ENCODE measurements at places on chromosomes 13 and 19. TPM values are rescaled to one million over a fixed set of nuclear protein-coding genes. Genes with fewer than 3 reads are reported as not detected.

DNA sequence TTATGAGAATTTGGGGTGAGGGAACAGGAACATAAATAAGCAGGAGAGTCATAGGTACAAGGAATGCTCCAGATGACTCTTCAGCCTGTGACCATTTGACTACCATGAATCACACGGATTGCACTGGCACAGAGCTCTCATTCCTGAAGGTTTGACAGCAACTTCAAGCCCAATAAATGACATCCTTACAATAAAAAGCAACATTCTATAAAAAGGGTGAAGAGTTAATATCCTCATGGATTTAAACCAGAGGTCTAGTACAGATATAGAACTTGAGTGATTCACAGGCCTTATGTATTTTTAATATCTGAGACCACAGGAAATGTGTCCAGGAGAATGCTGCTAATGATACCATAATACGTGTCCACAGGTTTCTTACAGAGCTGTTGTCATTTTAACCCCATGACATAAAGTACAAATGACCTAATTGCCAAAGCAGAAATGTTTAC lies 158.1 kb downstream of the IRS2 start:
- DNase-seq = no peak

- DNase-seq = no peak
These were observed 138.2 kb downstream of the CRYL1 start for GRCh38 chr13:20387441-20387971.

GRCh38 chr19:46844067-46844489 lies 6.6 kb downstream of the AP2S1 start:
- DNase-seq = peak; percentile 3

DNA sequence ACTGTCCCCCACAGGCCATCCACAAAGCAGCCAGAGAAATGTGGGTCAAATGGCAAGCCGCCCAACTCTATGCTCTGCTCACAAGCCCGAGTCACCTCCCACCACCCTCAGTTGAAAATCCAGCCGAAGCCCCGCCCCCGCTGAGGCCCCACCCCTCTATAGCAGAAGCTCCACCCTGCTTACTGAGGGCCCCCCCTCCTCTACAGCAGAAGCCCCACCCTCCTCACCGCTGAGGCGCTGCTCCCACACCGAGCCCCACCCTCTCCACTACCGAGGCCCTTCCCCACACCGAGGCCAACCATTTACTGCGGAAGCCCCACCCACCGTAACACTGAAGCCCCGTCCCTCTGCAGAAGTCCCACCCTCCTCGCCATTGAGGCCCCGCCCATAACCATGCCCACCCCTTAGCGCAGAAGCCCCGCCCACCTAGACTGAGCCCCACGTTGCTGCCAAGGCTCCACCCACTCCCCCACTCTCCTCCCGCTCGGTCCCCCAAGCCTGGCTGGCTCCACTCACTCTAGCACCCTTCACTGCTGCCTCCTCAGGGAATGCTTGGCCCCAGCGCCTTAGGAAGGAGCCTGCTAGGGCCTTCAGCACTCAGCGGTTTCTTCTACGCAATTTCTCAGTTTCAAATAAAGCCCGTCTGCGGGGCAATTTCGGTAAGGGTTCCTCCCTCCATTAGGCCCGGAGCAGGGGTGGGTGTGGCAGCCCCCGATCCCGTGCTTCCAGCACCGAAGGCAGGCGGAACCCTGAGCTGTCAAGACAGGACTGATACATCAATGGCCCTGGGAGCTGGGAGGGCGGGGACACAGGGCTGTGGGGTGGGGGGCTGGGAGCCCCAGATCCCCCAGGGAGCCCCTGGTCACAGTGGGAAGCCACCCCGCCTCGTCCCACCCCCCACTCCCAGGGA lies 9.0 kb upstream of the MYDGF start:
- peak; percentile 30 for DNase-seq

DNA sequence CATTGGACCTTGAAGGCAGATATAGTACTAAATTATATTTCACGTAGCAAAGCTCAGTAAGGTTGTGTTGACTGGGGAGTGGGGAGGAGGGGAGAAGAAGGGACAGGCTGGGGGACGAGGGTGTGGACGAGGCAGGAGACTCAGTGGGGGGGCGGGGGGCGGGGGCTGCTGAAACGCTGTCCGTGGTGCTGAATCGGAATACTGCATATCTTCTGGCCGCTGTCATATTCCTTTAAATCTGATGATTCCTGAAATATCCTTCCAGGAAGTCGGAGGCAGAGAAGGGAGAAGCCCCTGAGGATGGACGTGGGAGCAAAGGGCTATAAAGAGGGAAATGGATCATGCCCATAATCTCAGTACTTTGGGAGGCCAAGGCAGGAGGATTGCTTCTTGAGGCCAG lies 34.7 kb upstream of the CASP14 start:
- DNase-seq = no peak

DNA sequence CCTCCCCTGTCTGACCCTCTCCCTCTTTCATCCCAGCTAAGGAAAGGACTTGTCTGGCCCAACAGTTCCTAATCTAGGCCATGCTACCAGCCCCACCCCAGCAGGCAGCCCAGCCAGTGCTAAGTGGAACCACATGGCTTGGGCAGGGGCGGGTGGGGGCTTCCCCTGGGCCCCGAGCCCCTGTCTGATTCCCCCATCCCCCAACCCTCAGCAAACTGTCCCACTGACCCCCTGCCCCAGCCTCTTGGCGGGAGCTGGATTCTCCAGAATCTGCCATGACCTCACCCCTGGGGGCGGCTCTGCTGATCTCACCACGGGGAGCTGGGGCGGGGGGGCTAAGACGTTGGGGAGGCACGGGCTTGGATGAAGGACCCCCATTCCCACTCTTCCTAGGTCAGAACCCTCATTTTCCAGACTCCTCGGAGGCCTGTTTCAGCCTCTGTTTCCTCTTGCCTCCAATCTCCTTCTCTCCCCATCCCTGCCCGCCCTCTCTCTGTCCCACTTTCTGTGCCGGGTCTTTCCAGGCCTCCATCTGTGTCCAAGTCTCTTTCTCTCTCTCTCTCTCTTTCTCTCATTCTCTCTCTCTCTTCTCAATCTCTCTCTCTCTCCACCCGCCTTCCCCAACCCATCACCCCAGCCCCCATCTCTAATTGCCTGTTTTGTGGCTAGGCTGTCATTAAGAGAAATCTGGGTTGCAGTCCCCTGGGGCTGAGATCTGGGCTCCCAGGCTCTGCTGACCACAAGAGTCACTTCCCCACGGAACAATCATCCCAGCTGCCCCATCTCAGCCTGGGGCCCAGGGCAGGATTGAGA lies 2.7 kb downstream of the COL5A3 start:
- DNase-seq = peak; percentile 62

GRCh38 chr19:41554907-41555306 lies 21.1 kb upstream of the CEACAM21 start:
- no peak for DNase-seq

- no peak for DNase-seq
These were observed 81.4 kb downstream of the KCTD15 start for GRCh38 chr19:33878030-33878544.

- no peak for DNase-seq
These were observed 415.0 kb downstream of the FOXO1 start for GRCh38 chr13:40251343-40252032.

- peak; percentile 76 for DNase-seq
These were observed 872 bp downstream of the HOMER3 start for GRCh38 chr19:18939922-18940768.

GRCh38 chr13:67462098-67462497 lies 232.0 kb upstream of the PCDH9 start:
- no peak for DNase-seq

The MIA gene
- total RNA-seq = not detected

The NXNL1 gene
- total RNA-seq = 0.46 TPM

- DNase-seq = no peak
These were observed 4.5 kb downstream of the LDLR start for GRCh38 chr19:11093689-11094238.

GRCh38 chr19:38298821-38299680 lies 5.0 kb upstream of the C19orf33 start:
- DNase-seq = no peak

- no peak for DNase-seq
These were observed 4.4 kb downstream of the HAS1 start for GRCh38 chr19:51719251-51719988.

- DNase-seq = no peak
These were observed 270.4 kb downstream of the DLEU7 start for GRCh38 chr13:50573066-50573465.

DNA sequence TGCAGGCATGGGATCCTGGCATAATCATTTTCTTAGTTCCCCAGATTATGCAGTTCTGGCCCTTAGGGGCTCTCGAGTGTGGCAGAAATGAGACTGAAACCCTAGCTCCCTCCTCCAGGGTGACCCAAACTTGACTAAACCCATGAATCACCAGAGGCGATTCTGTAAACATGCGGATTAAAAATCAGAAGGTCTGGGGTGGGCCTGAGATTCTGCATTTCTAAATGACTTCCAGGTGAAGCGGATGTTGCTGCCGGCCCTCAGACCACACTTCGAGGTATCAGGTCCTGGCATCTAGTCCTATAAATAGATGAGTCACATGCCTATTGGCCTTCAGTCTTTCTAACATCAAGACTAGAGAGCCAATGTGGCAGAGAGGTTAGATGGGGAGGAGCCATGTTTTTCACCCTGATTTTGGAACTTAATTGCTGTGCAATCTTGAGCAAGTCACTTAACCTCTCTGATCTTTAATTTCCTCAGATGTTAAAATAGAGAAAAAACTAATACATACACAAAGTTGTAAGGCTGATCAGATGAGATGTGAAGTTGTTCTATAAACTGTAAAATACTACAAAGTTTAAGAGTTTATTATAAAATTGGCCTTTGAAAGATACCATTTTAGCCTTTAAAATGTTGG lies 431.2 kb downstream of the FOXO1 start:
- DNase-seq = no peak

The ZNF878 gene
- total RNA-seq = not detected

- DNase-seq = no peak
These were observed 16.2 kb upstream of the FOXO1 start for GRCh38 chr13:40682449-40683240.

DNA sequence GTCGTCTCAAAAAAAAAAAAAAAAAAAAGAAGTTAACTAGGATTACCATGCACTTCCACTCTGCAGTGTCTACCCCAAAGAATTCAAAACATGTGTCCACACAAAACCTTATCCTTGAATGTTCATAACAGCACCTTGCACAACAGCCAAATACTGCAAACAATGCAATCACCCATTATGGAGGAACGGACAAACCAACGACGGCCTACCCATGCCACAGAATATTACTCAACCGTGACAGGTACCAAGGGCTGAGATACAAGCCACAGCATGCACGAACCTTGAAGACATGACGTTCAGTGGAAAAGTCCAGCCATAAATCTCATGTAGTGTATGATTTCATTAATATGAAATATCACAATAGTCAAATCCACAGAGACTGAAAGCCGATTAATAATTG lies 3.0 kb upstream of the SHISA7 start:
- DNase-seq = no peak

The C1QTNF9 gene
- total RNA-seq = 0.44 TPM

The PCDH8 gene
- not detected for total RNA-seq

DNA sequence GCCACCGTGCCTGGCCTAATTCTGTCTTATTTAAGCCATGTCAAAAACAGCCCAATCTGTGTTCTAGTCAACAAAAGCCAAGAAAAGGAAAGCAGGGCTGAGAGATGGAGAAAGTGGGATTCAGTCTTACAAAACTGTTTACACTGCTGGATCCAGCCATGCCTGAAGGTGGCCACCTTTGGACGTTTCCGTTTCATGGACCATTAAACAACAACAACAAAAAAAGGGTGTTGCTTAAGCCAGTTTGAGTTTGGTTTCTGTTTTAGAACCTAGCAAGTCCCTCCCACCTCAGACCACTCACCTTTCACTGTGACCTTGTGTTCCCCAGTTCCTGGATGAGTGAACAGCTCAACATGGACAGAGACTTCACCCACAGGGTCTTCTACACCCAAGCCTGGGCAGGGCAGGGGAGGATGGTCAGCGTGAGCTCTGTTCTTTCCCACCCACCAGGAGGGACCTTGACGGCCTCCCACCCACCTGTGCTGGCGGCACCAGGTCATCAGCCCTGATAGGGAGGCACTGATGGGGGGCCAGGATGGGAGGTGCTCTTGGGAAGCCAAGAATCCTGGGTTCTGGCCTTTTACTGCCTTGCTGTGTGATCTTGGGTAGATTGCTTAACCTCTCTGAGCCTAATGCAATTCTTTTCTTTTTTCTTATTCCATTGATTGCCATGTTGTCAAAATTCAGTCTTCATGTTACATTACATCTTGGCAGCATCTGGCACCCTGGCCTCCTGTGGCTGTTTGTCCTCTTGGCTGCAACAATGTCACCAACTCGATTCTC lies 56.2 kb downstream of the COLGALT1 start:
- DNase-seq = no peak

DNA sequence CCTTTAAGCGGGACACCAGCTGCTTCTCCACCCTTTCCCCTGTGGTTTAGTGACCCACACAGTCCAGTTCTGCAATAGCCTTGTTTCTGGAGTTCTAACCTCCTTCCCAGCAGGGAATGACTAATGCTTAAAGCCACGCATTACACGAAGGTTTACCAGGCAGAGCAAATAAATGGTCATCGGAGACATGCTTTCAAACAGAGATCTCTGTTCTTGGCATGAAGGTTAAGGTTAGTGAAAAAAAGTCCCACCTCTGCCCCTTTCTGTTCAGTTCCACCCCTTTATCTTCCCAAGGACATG lies 25.3 kb upstream of the MEDAG start:
- no peak for DNase-seq

DNA sequence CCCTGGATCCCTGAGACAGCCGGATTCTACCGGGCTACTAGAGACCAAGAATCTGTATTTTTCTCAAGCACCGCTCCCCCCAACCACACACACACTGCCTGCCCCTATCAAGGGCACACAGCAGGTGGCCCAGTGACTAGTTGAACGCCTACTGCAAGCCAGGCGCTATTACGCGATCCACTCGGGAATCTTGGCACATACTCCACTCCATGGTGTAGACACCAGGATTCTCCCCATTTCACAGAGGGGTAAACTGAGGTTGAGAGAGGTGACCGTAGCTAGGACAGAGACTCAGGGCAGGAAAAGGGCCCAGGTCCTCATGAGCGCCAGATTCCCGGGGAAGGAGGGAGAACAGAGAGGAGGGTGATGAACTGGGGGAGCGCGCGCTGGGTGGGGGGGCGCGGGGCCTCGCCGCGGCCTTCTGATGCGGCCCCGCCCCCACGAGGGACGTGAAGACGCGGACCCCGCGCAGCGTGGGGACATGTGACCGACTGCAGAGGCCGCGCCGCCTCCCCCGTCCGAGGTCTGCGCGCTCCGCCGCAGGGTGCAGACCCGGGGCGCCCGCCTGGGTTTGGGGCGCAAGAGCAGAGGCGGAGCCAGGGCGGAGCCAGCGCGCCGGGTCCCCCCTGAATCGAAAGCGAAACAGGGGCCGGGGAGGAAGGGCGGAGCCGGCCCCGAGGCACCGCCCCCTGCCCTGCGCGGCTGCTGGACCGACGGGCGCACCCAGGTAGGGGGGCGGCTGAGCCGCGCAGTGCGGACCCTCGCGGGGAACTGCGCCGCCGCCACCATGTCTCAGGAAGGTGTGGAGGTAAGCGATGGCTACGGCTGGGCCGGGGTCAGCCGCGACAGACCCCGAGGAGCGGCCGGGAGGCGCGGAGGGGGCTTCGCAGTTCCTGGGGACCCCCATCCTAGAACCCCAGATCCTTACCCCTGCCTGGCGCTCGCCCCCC lies at the start of gene SHFL:
Gene SHFL, plus strand, starts transcription at position 677 of the 950 bp plus-strand sequence. Its CDS starts 111 bp downstream, at position 788.
- DNase-seq = peak; percentile 70

- DNase-seq = no peak
These were observed 101.9 kb upstream of the AKAP11 start for GRCh38 chr13:42170029-42170428.

The FGF21 gene
- total RNA-seq = 6.2 TPM

- DNase-seq = no peak
These were observed 12.2 kb downstream of the SERP2 start for GRCh38 chr13:44385847-44386246.

The MAP2K7 gene
- 42.7 TPM for total RNA-seq

GRCh38 chr19:18814063-18814462 lies 17.7 kb upstream of the UPF1 start:
- DNase-seq = no peak

Data from psoas muscle (tissue), 8 donors.